ENCODE measurements at places on chromosomes 11 and 22.

DNA sequence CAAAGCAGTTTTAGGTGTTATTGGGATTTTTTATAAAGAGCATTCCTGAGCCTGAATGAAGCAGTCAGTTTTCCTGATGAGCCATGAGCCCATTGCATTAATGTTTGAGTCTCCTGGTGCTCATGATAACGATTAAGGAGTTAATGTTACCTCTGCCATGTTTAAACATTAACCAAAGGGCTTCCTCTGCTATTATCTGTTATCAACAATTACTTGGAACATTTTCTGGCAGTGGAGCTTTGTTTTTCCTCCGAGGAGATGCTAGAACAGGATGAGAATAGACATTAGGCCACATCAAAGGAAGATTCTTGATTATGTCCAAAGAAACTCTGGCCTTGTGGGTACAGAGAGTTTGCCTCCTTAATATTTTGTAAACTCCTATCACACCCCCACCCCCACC lies 49.9 kb downstream of the ZNRF3 start:
- no peak for DNase-seq

- DNase-seq, result no peak
Measured at GRCh38 chr11:4881188-4881587, 512 bp upstream of the OR51T1 start.

GRCh38 chr11:12587333-12587991 lies 86.8 kb upstream of the TEAD1 start:
- no peak for DNase-seq

DNA sequence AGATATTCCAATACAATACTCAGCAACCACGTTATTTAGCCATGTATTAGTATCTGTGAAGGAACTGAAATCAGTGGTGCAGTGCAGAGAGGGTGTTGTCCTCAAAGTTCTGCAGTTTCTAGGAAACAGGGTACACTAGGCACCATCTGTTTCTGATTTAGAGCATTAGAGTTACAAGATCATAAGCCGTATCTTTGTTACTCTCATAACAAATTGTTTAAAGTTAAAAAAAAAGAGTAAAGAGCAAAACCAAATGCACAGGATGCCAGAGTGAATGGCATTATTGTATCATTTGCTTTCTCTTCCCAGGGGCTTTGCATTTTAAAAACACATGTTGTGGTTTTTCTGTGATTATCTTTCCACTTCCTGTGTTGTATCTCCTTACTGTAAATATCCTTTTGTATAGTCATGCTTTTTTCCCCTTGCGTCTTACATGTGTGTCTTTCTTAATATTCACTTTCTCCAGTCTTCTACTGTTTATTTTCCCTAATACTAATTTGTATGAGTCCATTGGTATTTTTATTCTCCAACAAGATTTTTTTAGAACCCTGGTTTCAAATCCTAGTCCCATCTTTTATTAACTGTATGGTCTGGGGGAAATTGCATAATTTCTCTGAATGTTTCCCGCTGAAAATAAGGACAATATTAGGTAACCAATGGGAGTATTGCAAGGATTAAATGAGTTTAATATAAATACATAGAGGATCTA lies 15.2 kb upstream of the NUP160 start:
- no peak for DNase-seq

DNA sequence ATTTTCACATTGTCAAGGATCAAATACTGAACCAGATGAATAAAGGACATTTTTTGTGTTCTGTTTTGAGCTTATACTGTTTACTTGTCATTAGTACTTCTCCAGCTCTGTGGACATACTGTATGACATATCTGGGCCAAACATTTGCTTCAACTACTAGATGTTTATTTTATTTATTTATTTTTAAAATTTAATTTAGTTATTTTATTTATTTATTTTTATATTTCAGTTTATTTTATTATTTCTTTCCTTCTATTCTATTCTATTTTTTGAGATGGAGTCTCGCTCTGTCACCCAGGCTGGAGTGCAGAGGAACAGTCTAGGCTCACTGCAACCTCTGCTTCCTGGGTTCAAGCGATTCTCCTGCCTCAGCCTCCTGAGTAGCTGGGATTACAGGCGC lies 37.0 kb downstream of the HORMAD2 start:
- DNase-seq, result no peak

DNA sequence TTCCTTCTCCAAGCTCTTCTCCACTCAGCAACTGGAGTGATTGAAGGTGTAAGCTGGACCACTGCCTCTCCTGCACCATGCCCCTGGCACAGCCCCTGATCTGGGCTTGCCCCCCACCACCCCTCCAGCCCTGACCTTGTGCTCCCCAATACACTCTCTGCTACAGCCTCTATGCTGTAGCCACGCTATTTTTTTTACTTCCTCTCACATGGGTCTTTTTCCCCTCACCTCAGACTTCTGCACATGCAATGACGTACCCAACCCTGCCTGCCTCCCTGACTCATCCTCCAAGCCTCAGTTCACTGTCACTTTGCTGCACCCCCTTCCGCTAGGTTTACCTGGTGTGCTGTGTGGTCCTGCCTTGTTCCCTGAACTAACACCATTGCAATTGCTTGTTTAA lies 9.0 kb downstream of the CSNK2A3 start:
- DNase-seq, result no peak

DNA sequence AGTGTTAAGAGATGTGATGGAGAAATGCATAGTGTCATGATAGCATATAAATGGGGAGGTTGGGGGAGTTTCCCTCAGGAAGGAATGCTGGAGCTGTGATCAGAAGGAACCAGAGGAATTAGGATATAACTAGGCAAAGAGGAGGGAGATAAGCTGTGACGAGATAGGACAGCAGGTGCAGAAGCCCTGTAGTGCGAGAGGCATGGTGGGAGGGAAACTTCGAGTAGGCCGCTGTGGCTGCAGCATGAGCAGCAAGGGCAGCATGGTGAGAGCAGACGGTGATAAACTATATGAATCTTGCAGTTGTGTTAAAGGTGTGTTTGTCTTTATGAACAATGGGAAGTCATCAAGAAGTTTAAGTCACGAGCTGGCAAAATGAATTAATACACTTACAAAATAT lies 109.9 kb downstream of the EMSY start:
- no peak for DNase-seq

GRCh38 chr22:44338906-44339305 lies 26.2 kb upstream of the SHISAL1 start:
- DNase-seq, result no peak

DNA sequence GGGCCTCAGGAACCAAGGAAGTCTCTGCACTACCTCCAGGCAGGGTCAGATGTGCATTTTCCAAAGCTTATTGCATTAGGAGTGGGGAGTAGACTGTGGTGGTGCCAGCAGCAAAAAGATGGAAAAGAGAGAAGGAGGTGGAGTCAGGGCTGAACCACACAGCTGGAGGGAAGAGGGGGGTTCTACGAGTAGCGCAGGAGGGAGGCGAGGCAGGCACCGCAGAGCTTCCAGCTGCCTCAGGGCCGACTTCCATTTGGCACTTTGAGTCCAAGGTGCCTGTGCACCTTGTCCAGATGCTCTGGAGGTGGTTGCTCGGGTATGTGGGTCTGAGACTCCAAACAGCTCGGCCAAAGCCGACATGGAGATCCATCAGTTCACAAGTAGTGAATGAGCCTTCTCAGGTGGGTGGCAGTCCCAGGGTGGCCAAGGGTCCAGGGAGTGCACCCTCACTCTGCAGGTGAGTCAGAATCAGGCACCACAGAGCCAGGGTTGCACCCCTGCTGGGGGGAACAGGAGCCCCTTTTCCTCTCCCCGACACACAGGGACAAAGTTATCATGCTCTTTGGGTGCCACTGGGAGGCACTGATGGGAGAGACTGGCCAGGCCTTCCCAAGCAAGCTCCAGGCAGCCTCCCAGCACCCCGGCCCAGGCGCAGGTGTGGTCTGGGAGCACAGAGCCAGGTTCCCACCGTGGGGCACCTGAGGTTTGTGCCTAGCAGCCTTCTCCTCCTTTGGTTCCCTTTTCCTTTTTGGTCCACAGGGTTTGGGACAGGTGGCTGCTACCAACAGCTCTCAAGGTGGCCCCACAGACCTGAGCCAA lies 30.2 kb downstream of the GGT5 start:
- no peak for DNase-seq

DNA sequence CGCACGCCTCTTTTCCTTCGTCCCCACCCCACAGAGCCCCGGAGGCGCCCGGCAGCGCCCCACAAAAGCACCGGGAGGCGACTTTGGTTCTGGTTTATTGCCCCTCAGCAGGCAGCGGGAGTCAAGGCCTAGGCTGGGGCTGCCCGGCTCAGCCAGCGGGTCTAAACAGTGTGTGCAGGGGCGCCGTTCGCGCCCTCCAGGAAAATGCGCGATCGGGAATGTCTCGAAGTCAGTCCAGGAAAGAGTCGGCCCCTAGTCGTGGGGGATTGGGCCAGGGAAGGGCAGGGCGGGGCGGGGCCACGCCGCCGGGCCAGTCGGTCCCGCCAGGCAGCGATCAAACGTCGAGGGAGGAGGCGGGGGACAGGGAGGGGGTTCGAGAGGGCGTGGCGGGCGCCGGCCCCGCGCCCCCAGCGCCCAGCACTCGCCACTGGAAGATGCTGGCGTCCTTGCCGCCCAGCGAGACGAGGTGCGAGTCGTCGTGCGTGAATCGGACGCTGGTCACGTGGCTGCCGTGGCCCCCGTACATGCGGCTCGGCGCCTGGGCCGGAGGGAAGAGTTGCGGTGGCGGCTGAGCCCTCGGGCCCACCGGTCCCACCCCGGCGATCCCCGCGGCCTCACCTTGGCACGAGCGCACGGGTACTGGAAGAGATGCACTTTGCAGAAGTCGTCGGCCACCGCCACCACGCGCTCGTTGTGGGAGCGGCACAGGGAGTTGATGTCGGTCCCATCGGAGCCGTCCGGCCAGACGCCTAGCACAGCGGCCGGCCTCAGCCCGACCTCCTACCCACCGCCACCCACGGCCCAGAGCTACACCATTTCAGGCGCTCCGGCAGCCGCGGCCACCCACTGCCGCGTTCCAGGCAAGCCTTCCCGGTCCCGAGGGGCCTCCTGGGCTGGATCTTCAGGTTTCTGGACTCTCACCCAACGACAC lies 741 bp upstream of the MTA2 start:
- no peak for DNase-seq

DNA sequence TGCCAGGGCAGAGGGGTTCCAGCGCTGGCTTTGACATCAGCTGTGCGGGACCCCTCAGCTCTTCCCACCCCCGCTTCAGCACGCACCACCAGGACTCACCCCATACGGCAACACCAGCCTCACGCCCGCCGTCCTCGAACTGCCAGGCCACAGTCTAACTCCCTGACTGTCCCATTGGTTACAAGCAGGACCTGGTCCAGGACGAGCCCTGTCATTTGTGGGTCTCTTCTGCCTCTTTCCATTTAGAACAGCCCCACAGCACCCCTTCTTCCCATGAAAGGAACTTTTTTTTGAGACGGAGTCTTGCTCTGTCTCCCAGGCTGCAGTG lies 81.7 kb downstream of the PHF21B start:
- DNase-seq, result no peak

DNA sequence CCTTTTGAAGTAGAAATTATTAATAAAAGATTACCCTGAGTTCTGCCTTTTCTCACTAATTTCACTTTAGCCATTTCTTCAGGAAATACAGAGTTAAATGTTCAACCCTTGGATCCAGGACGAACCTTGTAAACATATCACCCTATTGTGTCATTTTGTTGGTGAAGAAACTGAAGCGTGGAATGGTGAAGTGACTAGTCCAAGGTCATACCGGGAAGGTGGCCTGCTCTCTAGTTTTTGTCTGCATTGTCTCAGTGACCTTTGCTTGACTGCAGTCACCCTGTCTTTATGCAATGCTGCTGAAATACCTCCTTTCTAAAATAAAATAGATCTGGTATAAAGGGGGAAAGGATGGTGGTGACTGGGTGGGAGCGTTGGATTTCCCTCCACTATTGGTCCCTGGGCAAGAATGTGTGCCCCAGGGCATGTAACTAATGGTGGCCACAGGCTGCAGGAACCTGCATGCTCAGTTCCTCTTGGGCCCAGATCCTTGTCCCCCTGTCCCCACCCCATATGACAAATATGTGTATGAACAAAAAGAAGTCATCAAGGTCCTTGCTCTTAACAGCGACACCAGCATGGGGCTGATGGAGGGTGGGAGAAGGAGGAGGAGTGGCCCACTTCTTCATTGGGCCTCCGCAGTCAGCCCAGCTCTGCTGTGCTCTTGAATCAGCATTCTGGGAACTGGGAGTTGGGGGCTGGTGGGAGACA lies 977 bp upstream of the SORL1-AS1 start:
- no peak for DNase-seq

- DNase-seq, result no peak
Measured at GRCh38 chr11:2631161-2631560, 68.6 kb downstream of the KCNQ1OT1 start.

- no peak for DNase-seq
Measured at GRCh38 chr11:70645537-70645936, 247.2 kb downstream of the CTTN start.

GRCh38 chr11:124080327-124081001 lies 34.8 kb upstream of the VWA5A start:
- DNase-seq, result no peak

DNA sequence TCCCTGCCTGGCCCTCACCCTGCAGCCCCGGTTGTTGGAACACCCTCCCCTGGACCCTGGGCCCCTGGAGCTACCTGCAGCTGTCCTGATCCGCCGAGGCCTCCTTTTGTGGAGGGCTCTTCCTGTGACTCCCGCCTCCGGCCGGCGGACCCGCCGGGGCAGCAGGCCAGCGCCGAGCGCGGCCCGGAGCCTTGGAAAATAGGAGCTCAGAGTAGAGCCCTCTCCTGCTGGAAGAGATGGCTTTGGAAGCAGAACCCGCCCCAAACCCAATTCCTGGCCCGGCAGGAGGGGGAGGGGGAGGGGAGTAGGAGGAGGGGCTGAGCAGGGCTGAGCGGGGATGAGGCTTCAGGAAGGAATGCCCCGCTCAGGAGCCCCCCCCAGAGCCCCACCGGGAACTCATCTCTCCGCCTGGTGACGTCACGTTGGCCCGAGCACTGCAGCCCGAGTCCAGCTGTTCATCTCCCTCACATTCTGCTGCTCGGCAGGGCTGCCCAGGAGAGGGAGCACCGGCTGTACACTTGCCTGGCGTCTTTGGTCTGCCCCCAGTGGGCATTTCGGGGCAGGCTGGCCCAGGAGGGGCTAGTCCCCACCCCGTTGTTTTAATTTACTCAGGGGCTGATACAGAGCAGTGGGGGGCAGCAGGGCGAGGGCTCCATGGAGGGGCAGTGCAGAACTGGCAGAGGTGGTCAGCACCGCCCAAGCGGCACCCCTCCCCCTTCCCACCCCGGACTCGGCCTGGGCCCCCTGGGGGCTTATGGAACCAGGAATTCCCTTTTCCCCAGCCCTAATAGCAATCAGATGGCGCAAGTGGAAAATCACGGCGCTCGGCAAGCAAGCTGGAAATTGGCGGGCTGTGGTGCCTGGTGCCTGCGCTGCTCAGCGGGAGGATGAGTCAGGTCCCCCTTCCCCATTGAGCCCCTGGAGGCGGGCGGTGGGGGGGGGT lies at the start of gene MRGPRF:
Gene MRGPRF (minus strand): TSS at position 238 of the 943 bp plus-strand sequence. CDS start 3,345 bp downstream, outside the sequence.
- no peak for DNase-seq

Measured in stimulated activated CD4-positive, alpha-beta T cell treated with anti-CD3 and anti-CD28 coated beads, TNF-alpha, amount 100 ng/mL, for 1 hour (primary cell).